ENCODE measurements at places on chromosomes 6 and 20.
A peak's percentile ranks its signal among the peaks of the same experiment; 100 is the strongest.

GRCh38 chr20:45798935-45799642, 7.3 kb downstream of the DNTTIP1 start:
- DNase-seq = no peak

- peak; percentile 78 for DNase-seq
These were observed 37.1 kb downstream of the SLC22A23 start for GRCh38 chr6:3419624-3420272.

- DNase-seq = peak; percentile 11
These were observed 160.6 kb downstream of the TMEM200A start for GRCh38 chr6:130526466-130526865.

DNA sequence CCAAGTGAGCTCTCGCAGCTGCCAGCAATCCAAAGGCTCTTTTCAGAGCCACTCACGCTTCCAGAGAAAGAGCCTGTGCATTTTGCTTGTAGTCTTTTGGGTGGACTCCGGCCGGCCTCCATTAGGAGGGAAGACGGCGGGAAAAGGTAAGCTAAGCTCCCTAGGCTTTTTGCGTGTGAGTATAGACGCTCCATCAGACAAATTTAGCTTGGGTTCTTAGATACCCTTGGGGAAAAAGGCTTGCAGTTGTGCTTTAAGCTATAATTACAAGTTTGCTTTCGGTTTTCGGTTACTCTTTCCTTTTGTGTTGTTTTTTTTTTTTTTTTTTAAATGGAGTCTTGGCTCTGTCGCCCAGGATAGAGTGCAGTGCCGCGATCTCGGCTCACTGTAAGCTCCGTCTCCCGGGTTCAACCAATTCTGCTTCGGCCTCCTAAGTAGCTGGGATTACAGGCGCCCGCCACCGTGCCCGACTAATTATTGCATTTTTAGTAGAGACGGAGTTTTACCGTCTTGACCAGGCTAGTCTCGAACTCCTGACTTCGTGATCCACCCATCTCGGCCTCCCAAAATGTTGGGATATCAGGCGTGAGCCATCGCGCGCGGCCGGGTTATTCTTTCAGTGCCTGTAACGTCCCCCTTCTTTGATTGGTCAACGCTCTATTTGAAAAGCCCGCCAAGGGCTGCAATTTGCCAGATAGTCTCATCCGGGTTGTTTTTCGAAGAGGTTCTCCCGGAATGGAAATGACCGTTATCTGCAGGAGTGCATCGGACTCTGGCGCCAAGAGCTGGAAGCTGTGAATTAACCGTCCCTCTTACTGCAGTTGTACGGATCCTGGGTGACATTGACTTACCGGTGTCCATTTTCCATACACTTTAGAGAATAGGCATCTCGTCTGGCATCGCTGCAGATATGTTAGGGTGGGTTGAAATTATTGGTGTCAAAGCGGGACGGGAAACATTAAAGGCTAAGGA, 18.1 kb downstream of the OR2B2 start:
- peak; percentile 85 for DNase-seq

GRCh38 chr20:54029176-54029575, 41.2 kb downstream of the BCAS1 start:
- no peak for DNase-seq

DNA sequence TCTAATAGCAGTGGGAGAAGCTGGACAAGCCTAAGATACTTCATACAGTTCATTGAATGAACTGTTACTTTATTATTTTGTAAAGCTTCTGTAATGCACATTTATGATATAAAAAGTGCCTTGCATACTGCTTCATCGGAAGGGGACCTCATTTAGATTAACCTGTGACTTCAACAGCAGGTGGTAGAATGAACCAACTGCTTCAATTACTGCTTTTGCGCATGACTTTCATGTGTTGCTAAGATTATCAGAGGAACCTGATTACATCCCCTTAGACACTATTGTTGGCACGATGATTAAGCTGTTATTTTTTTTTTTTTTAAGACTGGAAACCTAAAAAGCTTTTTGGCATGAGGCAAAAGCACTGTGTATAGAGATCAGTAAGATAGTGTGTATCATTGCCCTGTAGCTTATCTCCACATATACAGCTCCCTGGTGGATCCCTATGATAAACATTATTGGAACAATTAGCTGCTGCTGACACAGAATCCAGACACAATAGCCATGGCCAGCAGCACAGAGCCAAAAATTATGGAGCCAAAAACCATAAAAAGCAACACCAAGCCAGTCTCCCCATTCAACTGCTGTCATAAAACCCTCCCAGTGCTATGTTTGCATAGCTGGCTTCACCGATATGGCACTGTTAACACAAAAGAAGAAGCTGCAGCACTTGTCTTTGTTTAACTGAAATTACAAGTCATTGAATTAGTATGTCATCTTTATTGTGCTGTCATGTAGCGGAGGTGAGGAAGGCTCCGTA, 731.6 kb upstream of the MMS22L start:
- no peak for DNase-seq

- peak; percentile 45 for DNase-seq
These were observed 19.3 kb downstream of the TOP1 start for GRCh38 chr20:41047975-41048305.

- DNase-seq = no peak
These were observed 13.4 kb upstream of the STX16 start for GRCh38 chr20:58637466-58638213.

- no peak for DNase-seq
These were observed 38.4 kb upstream of the EYA4 start for GRCh38 chr6:133202610-133203343.

- no peak for DNase-seq
These were observed 20.6 kb downstream of the MMP24OS start for GRCh38 chr20:35257175-35257909.

DNA sequence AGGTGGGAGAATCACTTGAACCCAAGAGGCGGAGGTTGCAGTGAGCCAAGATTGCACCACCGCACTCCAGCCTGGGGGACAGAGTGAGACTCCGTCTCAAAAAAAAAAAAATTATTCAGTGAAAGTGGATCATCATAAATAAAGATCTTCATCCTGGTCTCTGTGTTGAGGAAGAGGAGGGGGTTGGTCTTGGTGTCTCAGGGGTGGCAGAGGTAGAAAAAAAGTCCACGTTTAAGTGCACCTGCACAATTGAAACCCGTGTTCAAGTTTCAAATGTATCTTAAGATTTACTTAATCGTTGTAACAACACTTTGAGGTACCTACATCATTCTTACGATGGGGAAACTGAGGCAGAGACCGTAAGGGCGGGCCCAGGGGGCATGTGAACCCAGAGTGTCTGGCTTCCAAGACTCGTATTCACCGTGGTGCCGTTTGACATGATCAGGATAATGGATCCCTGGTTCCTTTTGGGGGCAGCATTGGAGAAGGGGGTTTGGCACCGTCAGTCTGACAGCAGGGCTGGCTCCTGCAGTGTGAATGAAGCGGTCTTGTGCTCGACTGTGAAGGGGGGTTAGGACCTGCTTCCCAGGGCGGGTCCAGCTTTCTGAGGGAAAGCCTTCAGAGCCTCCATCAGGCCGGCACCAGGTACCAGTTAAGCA, 32.9 kb upstream of the ID1 start:
- DNase-seq = no peak

DNA sequence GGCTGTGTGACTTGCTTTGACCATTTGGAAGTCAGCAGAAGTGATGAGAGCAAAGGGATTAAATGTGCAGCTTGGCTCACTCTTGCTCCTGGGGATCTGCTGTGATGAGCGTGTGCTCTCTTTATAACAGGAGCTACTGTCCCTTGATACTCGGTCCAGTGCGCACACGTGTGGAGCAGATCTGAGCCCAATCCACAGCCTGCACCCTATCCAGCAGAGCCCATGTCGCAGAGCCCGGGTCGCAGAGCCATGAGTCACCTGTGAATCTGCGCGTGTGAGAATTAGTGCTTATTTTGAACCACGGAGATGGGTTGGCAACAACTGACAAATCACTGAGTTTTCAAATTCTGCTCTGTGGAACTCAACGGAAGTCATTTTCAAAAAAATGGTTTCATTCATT, 291.0 kb upstream of the SULF2 start:
- DNase-seq = no peak

DNA sequence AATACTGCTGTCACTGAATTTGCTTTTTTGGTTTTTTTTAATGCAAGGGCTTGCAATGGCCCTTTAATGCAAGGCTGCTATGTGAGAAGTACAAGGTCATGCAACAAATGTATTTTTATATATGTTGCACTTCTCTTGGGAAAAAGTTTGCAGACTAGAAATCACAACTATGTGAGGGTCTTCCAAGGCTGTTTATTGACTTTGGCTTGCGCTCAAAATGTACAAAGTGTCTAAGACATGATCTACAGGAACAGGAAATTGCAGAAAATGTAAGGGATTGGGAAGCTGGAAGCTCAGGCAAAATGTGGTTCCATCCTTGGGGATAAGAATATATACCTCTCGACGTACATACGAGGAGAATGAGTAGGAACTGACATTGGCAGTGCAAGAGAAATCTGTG, 92.2 kb upstream of the F13A1 start:
- DNase-seq = no peak

DNA sequence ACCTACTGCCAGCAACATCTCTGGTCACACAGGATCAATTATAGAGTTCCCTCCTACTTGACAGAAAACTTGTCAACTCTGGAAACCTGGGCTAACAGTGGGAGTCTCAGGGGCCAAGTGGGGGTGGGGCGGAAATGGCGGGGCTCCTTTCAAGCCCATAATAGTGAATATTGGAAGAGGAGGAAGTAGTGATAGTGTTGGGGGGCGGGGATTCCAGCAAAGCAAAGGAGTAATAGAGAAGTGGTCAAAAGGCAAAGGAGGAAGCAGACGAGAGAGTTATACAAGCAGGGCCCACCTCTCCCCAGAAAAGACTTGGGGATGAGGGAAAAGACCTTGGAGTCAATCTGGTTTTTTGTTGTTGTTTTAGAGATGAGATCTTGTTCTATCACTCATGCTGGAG, 2.1 kb downstream of the DEF6 start:
- DNase-seq = no peak

DNA sequence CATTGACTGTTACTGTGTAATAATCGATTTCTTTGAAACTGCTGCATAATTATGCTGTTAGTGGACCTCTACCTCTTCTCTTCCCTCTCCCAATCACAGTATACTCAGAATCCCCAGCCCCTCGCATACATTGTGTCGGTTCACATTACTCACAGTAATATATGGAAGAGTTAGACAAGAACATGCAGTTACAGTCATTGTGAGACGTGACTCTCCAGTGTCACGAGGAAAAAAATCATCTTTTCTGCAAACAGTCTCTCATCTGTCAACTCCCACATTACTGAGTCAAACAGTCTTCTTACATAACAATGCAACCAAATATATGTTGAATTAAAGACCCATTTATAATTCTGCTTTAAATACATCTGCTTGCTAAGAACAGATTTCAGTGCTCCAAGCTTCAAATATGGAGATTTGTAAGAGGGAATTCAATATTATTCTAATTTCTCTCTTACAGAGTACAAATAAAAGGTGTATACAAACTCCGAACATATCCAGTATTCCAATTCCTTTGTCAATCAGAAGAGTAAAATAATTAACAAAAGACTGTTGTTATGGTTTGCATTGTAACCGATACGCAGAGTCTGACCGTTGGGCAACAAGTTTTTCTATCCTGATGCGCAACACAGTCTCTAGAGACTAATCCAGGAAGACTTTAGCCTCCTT, 113.3 kb downstream of the TMEM242 start:
- no peak for DNase-seq

- no peak for DNase-seq
These were observed 147.7 kb downstream of the JARID2 start for GRCh38 chr6:15393605-15394004.

GRCh38 chr20:8427419-8428040, 295.5 kb downstream of the PLCB1 start:
- DNase-seq = no peak

DNA sequence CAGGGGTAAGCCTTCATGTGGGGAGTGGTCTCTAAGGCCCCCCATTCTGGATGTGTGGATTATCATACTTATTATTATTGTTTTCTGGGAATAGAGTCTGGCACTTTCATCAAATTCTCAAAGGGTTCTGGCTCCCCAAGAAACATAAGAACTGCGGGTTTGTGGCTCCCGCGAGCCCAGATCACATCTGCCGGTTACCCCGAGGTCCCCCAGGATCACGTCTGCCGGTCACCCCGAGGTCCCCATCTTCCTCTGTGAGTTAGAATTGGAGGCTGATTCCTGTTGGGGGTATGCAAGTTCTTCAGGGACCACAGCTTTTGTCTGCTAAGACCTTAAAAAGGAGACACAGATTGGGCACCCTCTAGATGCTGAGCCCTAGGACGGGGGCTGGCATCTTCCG, 116.7 kb upstream of the FRMD1 start:
- no peak for DNase-seq

- DNase-seq = no peak
These were observed 568 bp downstream of the AGPAT1 start for GRCh38 chr6:32175322-32175710.

- peak; percentile 52 for DNase-seq
These were observed 8.9 kb upstream of the MLN start for GRCh38 chr6:33812669-33813068.

DNA sequence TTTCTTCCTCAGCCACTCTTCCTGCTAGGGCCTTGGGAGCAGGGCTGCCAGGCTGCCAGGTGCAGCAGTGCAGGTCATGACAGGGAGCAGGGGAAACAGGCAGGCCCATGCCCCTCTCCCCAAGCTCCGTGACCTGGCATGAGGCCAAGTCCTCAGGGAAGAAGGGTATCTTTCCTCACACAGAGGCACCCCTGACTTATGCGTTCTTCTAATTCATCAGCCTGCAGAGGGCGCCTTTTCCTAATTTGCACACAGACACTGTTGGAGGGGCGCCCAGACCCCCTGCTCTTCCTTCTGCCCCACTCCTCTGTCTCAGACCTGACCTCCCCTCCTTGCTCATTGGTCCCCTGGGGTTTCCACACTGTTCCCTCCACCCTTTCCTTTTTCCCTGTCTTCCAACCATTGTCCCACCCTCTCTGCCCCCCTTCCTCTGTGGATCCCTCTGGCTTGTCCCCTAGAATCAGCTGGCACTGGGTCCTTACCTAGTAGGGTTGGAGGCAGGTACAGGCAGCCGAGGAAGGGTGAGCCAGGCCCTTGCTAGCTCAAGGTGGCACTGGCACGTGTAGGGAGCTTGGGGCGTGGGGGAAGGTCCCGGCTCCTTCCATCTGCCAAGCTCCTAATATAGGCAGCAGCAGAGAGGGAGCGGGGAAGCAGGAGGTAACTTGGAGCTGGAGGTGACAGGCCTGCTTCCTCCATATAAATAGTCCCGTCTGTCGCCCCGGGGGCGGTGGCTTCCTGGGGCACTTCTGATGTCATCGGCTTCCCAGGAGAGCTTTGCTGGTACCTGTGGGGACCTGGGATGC, 154.9 kb upstream of the MLN start:
- no peak for DNase-seq

DNA sequence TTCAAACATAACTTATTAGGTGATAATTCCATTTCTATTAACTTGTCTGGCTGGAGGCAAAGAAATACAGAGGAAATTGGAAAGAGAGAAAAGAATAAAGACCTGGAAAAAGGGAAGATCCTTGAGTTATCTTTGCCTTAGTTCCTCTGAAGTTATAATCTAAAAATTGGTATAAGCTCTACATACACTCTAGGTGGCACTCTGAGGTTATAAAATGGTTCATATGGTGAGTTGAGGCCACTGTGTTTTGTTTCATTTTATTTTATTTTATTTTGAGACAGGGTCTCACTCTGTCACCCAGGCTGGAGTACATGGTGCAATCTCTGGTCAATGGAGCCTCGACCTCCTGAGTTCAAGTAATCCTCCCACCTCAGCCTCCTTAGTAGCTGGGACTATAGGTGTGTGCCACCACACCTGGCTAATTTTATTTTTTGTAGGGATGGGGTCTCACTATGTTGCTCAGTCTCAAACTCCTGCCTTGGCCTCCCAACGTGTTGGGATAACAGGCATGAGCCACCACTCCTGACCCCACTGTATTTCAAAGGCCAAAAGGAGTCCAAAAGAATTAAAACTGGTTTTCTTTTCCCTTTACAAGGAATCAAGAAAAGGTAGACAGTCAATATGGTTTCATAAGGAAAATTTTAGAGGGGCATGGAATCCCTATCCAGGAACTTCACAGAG, 19.4 kb downstream of the GPX6 start:
- no peak for DNase-seq
